ENCODE measurements at places on chromosomes 16 and 17.

DNA sequence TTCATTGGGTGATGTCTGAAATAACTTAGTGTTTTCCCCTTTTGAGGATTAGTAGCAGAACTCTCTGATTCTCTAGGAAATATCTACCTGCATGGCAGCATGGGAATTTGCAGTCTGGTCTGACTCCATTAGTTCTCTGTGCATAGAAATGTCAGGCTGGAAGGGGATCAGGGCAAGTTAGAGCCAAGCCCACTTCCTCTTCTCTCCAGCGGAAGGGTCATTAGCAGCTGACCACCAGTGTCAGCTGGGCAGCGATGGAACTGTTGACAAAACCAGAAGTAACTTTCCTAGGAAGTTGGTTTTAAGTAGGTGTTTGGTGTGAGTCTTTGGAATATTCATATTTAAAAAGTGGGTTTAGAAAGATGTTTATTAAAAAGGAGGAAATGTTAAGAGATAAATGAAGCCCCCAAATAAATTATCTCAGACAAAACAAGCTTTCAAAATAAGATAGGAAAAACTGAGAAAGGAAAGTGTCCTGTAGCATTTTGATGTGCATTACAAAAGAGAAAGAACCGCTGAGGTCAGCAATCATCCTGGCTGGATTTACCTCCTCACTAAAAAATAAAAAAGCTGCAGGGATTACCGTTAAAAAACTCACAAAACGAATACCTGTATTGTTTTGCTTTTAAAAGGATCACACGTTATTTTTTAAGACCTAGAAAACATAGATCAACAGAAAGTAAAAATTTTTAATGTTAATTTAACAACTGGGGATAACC is 32.4 kb upstream of the MMD start:
- DNase-seq, result no peak

GRCh38 chr17:12887088-12887487 is 97.8 kb downstream of the ARHGAP44 start:
- DNase-seq, result no peak

GRCh38 chr17:36856222-36856621 is 81.1 kb upstream of the LHX1 start:
- no peak for DNase-seq

DNA sequence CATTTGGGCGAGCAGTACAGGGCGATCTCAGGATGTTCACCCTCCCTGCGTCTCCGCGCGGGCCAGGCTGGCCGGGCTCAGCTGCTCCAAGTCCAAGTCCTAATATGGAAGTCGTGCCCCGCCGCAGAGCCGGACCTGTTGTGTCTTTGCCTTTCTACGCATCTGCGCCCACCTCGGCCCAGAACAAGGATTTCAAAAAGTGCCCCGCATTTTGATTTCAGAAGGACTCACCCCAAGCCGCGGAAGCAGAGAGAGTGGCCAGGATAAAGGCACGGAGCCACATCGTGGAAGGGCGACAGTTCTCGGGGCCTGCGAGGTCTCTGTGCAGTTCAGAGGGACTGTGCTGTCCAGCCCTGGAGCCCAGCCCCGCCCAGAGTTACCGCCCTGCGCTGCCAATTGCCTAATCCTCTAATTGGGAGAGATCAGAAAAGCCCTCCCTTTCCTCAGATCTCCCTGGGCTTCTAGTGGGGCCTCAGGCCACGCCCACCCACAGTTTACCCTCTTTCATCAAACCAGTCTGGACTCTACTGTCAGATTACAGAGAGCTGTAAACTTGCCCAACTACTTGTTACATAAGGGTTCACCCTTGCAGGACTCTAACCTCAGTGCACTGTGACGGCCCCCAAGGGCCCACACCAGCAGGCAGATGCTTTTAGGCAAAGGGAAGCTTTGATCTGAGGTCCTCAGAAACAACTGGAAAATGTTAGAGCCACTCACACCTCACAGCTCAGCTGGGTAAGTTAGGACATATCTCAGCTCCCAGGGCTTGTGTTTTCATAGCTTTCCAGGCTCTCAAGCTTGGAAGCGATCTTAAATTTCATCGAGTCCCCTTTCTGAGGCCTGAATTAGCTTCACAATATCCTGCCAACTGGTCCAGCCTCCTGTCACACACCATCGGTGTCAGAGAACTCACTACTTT is at the start of gene CES1:
Gene CES1, minus strand, starts transcription at position 324 of the 919 bp plus-strand sequence. Its CDS starts 41 bp downstream, at position 283.
- peak; percentile 94 for DNase-seq

- DNase-seq, result no peak
Measured at GRCh38 chr17:14760719-14761411, 460.0 kb downstream of the HS3ST3B1 start.

DNA sequence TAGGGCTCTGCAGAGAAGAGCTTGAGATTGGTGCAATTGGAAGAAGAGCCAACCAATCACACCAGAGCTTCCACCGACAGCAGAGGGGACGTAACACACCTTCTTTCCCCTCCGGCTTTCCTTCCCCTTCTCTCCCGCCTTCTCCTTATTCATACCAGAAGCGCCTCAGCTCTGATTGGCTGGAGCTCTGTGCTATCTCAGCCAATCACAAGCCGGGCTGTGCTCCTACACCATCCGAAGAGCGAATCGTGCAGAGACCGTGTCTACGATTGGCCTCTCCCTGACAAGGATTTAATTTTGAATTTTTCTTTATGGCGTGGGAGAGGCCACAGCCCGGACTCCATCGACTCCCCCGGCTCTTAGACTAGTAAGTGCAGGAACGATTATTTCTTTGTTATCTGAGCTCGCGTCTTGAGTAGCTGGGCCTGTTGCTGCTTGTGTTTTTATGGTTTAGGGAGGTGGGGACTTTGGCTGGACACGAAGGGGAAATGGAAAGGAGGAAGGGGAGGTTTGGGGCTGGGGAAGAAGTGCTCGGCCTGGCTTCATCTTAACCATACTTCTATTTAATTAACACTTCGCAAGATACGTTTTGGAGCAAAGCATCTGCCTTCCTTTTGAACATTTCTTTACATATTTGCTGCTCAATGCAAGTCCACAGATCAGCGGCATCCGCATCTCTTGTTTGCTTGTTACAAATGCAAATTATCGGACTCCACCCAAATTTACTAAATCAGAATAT is at the start of gene PRR11:
Gene PRR11, plus strand, starts transcription at position 308 of the 739 bp plus-strand sequence. CDS start 14,007 bp downstream, outside the sequence.
- peak; percentile 91 for DNase-seq

DNA sequence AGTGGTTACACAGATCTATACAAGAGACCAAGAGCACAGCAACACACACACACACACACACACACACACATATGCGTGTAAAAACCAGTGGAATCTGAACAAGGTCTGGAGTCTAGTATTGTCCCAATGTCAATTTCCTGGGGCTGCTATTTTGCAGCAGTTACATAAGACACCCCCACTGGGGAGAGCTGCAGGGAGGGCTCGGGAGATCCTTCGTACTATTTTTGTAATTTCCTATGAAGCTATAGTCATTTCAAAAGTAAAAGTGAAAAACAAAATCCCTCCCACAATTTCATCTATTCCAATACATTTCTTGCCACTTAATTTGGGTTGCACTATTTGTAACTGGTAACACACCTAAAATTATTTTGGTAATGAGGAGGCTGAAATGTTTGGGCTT is 68.5 kb downstream of the C16orf95 start:
- DNase-seq, result no peak

DNA sequence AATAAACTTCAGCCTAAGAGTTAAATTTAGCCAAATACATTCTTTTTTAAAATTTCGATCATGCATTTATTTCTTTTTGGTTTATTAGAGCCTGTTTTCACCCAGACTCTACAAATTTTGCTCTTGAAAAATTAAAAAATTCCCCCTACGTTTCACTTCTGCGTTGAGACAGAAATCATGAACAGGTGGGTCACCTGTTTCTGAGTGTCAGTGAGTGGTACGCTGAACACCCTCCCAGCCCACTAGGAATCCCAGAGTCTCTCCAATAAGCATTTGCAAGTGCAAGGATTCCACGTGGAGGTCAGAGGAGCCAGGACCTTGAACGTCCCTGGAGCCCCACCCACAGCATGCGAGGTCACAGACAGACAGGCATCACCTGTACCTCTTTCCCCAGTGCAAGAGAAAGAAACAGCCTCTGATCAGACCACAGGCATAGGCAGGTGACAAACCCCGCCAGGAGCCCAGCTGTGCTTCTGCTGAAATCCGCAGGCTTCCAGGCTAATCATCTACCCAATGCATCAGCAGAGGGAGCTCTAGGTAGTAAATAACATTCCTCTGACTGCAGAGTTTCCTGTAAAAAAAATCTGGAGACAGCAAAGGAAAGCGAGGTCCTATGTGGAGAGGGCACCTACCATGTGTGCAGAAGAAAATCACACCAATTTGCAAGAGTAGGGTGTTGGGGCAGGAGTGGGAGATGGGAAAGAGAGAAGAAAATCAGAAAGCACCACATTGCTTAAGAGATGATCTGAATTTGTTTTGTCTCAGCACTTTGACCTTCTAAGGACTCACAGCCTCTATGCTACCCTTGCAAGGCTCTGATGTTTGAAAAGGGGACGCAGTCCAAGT is 5.9 kb upstream of the XYLT1 start:
- no peak for DNase-seq

DNA sequence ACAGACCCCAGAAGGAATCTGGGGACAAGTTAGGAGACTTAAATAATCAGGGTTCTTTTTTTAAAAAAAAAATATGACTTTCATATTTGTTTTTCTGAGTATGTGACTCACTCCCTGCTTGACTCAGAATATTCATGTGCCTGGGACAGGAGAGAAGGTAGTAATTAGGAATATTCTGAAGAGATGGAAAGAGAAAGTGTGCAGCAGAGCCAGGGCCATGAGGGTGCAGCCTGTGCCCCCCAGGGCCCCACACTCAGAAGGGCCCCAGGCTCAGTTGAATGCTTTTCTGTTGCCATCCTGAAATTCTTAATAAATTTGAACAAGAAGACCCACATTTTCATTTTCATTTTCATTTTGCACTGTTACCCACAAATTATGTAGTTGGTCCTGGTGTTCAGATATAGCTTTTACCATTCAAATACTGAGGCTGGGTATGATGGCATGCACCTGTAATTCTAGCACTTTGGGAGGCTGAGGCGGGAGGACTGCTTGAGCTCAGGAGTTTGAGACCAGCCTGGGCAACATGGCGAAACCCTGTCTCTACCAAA is 11.5 kb upstream of the LONP2 start:
- no peak for DNase-seq

GRCh38 chr17:14739656-14740431 is 439.0 kb downstream of the HS3ST3B1 start:
- no peak for DNase-seq

GRCh38 chr16:50774960-50775359 is 33.1 kb downstream of the CYLD start:
- no peak for DNase-seq

GRCh38 chr17:43732958-43733357 is 25.6 kb downstream of the SOST start:
- DNase-seq, result no peak

DNA sequence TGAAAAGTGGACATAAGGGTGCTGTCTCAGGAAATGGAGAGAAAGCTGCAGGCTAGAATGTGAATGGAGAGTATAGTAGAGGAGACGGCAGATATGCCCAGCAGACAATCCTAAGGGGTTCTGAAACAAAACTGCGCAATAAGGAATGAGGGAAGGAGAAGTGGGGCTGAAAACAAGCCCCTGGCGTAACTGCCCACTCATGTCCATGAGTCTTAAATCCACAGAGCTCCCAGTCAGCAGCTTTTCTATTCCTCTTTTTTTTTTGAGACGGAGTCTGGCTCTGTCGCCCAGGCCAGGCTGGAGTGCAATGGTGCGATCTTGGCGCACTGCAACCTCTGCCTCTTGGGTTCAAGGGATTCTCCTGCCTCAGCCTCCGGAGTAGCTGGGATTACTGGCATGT is 5.9 kb downstream of the STRADA start:
- DNase-seq, result no peak

DNA sequence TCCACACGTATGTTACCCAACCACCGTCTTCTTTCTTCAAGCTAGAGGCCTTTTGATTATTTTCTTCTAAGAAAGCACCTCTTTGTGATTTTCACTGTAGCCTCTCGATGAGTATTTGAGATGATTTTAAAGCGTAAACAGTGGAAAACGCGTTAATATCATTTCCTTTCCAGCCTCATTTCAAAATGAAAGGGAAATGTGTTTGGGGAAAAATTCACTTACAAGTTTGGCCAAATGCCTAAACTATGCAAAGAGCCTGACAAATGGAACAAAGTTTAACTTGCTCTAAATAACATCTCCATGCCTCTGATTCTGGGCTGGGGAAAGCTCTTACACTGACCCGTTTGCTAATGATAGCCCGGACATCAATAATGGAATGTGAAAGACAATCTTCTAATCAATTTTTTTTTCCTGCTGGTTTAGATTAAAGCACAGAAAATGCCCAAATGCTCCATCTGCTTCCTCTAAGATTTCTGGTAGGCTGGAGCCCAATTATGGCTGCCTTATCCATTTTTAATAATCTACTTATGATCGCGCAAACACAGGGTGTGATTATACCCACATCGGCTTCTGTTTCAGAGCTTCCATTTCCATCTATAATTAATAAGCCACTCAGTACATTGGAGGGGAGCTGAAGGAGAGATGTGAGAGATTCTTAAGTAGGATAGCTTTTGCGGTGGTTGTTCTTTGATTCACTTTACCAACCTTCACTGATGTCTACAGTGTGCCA is 43.5 kb downstream of the HS3ST2 start:
- no peak for DNase-seq

GRCh38 chr17:40097087-40097486 is 3.3 kb downstream of the NR1D1 start:
- DNase-seq, result no peak

DNA sequence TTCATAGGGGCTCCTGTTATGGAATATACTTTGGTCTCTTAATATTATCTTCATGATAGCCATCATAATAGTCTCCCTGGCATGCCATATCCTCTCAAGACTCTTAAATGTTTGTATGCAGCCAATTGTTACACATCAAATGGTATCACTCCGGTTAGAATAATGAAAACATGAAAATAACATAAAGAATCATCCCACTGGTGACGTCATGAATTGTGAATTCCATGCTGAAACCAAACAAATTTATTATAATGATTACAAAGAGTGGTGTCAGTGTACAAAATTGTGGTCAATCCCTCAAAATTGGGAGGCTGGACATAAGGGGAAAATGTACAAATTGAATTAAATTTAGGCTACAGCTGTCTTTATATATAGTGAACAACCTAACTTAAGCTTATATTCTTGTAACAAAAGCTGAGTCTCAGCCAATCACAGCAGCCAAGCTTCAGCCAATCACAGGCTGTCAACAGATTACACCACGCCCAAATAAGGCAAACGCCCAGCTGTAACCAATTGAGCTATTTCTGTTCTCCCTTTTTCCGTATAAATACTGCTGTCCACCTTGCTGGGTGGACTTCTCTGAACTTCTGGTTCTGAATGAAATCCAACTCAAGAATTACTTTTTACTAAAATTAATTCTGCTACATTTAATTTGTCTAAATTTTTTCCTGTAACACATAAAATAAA is 156.1 kb downstream of the CHD9NB start:
- no peak for DNase-seq

- peak; percentile 93 for DNase-seq
Measured at GRCh38 chr17:5419959-5420653, at the start of gene RPAIN. TSS of gene RPAIN (plus strand) at chr17:5420182. CDS start at chr17:5420211, 29 bp downstream.

- no peak for DNase-seq
Measured at GRCh38 chr16:52498328-52499059, 48.4 kb downstream of the TOX3 start.
